Endothelial cell of umbilical vein (primary cell): ENCODE measurements at places on chromosomes 5 and 9. TPM values are rescaled to one million over a fixed set of nuclear protein-coding genes. Genes with fewer than 3 reads are reported as not detected.

AMBP gene
- total RNA-seq: not detected in 2 replicates

DNA sequence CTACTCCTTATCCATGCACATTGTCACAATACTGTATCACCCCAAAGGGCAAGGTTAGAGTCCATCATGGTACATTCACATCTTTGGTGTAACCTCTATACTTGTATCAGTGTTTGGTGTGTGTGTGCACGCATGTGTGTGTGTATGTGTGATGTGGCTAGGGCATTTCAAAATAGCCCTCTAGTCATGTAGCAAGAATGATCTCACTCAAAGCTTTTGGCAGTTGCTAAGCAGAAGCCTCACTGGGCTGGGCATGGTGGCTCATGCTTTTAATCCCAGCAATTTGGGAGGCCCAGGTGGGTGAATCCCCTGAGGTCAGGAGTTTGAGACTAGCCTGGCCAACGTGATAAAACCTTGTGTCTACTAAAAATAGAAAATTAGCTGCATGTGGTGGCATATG lies 245.3 kb downstream of the ADGRV1 start:
- no peak overlapping the region for H3K27ac ChIP-seq
- no peaks in the 10 kb centered on the region for H3K4me1 ChIP-seq
- H3K27me3 ChIP-seq: no peaks in the 10 kb centered on the region
- DNase-seq: no peak
- no peaks in the 10 kb centered on the region for H3K36me3 ChIP-seq

C7 gene
- total RNA-seq: 0.29 TPM in 1 of 2 replicates, not detected in the other

TYRP1 gene
- not detected in 2 replicates for total RNA-seq

GRCh38 chr5:89343666-89344065 lies 460.7 kb upstream of the MEF2C start:
- H3K4me1 ChIP-seq: no peaks in the 10 kb centered on the region
- no peaks in the 10 kb centered on the region for H3K27me3 ChIP-seq
- DNase-seq: peak; percentile 8
- no peak overlapping the region for H3K27ac ChIP-seq
- H3K4me3 ChIP-seq: no peak overlapping the region
- no peaks in the 10 kb centered on the region for H3K36me3 ChIP-seq

- H3K36me3 ChIP-seq: no peaks in the 10 kb centered on the region
- no peak overlapping the region for H3K4me3 ChIP-seq
- no peak overlapping the region for H3K27ac ChIP-seq
- peaks cover 6% of the 10 kb centered on the region for H3K4me1 ChIP-seq
Measured at GRCh38 chr5:64163135-64163534, 2.5 kb upstream of the RNF180 start.

DNA sequence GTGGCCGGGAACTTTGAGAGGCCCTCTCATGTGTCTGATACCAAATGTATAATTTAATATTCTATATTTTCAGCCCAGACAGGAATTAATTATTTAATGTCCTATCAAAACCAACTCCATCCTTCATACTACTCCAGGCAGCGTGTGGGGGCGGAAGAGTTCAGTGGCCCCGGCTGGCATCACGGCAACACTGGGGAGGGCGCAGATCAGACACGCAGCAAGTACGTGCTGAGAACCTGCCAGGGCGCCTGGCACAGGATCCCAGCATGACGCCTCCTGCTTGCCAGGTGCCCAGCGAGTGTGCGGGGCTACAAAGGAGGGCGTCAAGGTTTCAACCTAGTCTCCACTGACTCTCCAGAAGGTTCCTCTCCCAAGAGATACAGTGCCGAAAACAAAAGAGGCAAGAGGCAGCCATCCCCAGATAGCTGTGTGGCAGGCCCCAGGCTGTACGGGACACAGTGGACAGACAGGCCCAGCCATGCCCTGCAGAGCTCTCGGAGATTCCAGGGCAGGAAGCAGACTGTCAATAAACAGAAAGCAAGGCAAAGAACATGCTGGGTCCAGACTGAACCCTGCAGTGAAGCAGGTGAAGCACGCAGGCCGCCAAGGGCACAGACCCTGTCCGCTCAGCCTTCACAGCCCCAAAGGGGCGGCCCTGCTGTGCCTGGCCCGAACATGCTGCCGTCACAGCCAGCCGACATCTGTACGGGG lies 110.3 kb downstream of the VAV2 start:
- no peaks in the 10 kb centered on the region for H3K4me1 ChIP-seq
- H3K36me3 ChIP-seq: no peaks in the 10 kb centered on the region
- H3K27me3 ChIP-seq: no peaks in the 10 kb centered on the region
- no peak overlapping the region for H3K4me3 ChIP-seq
- H3K27ac ChIP-seq: no peak overlapping the region
- no peak for DNase-seq

DNA sequence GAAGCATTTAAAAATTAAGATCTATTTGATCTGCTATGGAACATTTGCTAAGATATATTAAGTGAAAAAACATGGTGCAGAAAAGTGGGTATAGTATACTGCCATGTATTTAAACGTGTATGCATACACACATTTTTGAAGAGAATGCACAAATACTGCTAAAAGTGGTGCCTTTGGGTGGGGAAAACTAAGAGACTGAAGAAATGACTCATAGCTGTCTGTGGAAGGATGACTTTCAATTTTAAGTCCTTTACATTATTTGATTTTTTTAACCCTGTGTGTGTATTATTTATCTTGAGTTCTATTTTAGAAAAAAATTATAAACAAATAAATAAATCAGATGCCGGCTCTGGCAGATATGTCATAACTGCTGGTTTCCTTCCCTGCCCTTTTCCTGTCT lies 120.7 kb upstream of the SLIT3 start:
- no peaks in the 10 kb centered on the region for H3K36me3 ChIP-seq
- no peak overlapping the region for H3K4me3 ChIP-seq
- no peaks in the 10 kb centered on the region for H3K27me3 ChIP-seq
- no peaks in the 10 kb centered on the region for H3K4me1 ChIP-seq
- H3K27ac ChIP-seq: no peak overlapping the region
- DNase-seq: no peak

DNA sequence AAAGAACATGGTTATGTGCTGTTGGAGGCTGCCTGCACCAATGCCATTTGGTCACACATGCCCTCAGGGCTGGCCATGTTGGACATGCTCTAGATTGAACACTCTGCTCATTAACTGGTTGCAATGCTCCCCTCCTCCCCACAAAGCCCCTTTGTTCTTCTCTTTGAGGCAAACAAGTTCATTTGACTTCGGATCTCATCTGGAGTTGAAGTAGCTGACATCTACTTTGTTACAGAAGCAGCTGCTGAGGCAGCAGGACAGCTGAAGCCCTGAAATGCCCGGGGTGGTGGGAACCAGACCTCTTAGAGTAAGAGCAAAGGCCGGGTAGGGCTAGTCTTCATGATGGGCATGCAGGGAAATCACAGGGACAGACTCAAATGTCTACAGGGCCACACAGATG lies 123.5 kb downstream of the APBA1 start:
- no peak overlapping the region for H3K27ac ChIP-seq
- DNase-seq: no peak
- no peaks in the 10 kb centered on the region for H3K36me3 ChIP-seq
- H3K27me3 ChIP-seq: peaks cover 6% of the 10 kb centered on the region
- H3K4me1 ChIP-seq: no peaks in the 10 kb centered on the region

- DNase-seq: no peak
- H3K27ac ChIP-seq: no peak overlapping the region
- H3K27me3 ChIP-seq: no peaks in the 10 kb centered on the region
- no peaks in the 10 kb centered on the region for H3K36me3 ChIP-seq
- H3K4me1 ChIP-seq: peaks cover 15% of the 10 kb centered on the region
Measured at GRCh38 chr9:121296213-121297127, 28.5 kb downstream of the GSN start.

SPINK5 gene
- 0.55 and 0.91 TPM in 2 replicates for total RNA-seq

GRCh38 chr5:115194676-115195075 lies 25.0 kb upstream of the TRIM36 start:
- no peaks in the 10 kb centered on the region for H3K27me3 ChIP-seq
- no peaks in the 10 kb centered on the region for H3K36me3 ChIP-seq
- no peaks in the 10 kb centered on the region for H3K4me1 ChIP-seq
- DNase-seq: no peak
- no peak overlapping the region for H3K27ac ChIP-seq
